CD4-positive, CD25-positive, alpha-beta regulatory T cell (primary cell): ENCODE measurements at places on chromosomes 2 and 18.

DNA sequence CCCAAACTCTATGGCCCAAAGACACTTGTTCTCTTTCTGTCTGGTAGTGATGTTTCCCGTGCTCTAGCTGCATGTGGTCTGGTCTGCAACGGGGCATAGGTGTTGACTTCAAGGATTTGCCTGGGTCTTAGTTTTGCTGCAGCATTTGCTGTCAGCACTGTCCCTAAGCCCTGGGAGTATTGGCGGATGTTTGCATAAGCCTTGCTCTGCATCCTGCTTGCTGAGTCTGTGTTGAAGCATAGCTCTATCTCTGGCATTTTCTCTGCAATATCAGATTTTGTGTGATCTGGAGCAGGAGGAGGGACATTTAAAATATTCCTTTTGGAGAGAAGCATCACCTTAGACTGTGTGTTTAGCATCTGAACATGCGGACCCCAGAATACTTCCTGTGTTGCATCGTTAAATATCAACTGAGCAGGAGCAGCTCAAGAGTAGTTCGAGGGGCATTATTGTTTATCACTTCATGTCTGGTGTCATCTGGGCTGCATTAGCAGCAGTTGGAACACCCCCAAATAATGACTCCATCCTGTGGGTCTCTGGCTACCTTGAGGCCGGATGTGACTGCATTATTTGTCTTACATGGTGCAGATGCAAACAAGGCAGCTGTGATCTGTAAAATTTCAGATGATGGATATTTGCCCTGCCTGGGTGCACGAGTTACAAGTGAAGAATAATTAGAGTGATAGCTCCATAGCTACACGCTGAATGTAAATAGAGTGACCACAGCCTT is 231.7 kb downstream of the TRIB2 start:
- no peak overlapping the region for H3K27ac ChIP-seq
- DNase-seq: no peak
- H3K36me3 ChIP-seq: no peaks in the 10 kb centered on the region
- peaks cover 8% of the 10 kb centered on the region for H3K27me3 ChIP-seq
- H3K4me3 ChIP-seq: no peak overlapping the region

DNA sequence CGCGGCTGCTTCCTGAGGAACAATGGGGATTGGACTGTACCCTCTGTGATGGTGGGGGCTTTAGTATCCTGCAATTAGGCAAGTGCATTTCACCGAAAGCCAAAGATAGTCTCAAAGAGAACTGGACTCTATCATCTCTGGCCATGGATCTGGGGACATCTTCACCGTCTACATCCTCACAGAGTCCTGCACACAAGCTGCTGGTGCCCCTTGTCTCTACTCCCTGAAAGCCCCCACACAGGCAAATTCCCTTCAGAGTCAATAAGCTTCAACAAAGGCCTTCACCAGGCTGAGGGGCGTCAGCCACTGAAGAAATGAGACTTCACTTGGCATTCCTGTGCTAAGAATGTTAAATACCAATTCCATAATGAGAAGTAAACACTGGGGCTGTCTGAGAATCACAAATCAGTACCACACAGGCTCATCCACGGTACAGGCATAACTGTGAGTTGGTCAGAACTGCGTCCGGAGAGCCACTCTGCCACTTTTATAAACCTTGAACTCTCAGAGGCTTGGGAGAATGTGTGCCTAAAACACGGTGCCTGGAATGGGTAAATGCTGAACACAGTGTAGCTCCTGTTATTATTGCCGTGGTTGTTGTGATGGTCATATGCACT is 432.7 kb downstream of the ZNF521 start:
- DNase-seq: no peak
- H3K27me3 ChIP-seq: no peaks in the 10 kb centered on the region
- no peak overlapping the region for H3K4me3 ChIP-seq
- H3K27ac ChIP-seq: no peak overlapping the region
- H3K36me3 ChIP-seq: no peaks in the 10 kb centered on the region
- no peaks in the 10 kb centered on the region for H3K4me1 ChIP-seq

GRCh38 chr2:73892631-73893329 is at the start of gene ACTG2:
Gene ACTG2, plus strand, starts transcription at chr2:73893008. Its CDS starts 8,304 bp downstream, at chr2:73901312.
- H3K27ac ChIP-seq: no peak within 1 kb of the TSS
- H3K27me3 ChIP-seq: no peaks in the 10 kb centered on the region
- H3K4me3 ChIP-seq: no peak within 1 kb of the TSS
- DNase-seq: no peak

DNA sequence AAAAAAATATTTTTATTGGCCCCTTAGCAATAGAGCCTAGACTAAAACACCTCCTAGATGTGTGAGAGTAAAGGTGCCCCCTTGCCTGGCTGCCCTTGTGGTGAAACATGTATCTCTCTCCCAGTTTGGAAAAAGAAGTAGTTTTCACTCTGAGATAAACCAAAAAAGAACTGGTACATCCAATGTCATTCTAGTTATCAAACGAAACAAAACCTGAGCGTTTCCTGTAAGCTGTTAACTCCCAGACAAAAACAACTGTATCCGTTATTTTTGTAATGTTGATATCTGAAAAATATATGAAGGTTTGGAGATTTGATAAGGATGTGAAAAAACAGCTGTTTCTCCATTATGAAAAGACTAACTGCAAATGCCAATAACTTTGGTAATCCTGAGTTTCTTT is 24.3 kb downstream of the HEATR5B start:
- H3K27ac ChIP-seq: no peak overlapping the region
- H3K36me3 ChIP-seq: peaks cover 91% of the 10 kb centered on the region
- H3K4me3 ChIP-seq: no peak overlapping the region
- no peak for DNase-seq
- no peaks in the 10 kb centered on the region for H3K27me3 ChIP-seq

DNA sequence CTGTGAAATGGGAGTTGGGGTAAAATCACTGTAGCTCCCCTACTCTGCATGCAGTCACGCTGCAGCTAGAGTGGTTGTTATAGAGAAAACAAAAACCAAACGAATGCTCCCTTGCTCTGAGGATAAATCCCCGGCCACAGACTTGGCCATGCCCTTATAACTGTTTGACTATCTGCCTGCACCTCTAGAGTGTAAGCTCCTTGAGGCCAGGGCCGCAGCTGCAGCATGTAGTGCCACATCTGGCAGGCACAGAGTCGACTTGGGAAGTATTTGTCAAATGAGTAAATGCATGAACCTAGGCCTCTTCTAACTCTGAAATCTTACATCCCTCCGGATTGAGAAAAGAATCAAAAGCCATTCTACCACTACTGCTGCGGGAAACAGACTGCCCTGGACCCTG is 35.9 kb downstream of the KCNIP3 start:
- H3K27ac ChIP-seq: no peak overlapping the region
- no peak overlapping the region for H3K4me3 ChIP-seq
- no peaks in the 10 kb centered on the region for H3K27me3 ChIP-seq
- no peaks in the 10 kb centered on the region for H3K4me1 ChIP-seq
- no peak for DNase-seq

DNA sequence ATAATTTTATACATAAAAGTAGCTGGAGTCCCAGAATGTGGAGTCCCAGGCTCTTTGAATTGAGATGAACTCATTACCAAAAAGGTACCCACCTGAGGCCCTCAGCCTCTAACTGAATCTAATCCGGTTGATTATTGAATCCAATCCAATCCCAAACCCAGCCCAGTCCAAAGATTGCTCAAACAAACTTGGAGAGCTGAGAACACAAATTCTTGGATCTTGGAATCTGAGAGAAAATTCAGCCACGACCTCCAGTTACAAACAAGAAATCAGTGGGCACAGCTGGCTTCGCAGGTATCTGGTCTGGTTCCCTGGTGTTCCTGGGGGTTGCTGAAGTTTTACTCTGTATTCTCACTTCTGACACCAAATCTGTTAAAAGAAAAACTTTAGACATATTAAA is 28.4 kb upstream of the RHOB start:
- H3K36me3 ChIP-seq: no peaks in the 10 kb centered on the region
- DNase-seq: no peak
- no peak overlapping the region for H3K27ac ChIP-seq
- H3K4me3 ChIP-seq: no peak overlapping the region

GRCh38 chr2:62506421-62506750 is 391 bp upstream of the TMEM17 start:
- H3K4me1 ChIP-seq: peaks cover 9% of the 10 kb centered on the region
- no peak overlapping the region for H3K27ac ChIP-seq
- H3K36me3 ChIP-seq: no peaks in the 10 kb centered on the region
- H3K4me3 ChIP-seq: peak overlapping the region; percentile 42

- no peak for DNase-seq
- no peaks in the 10 kb centered on the region for H3K4me1 ChIP-seq
- no peak overlapping the region for H3K27ac ChIP-seq
- no peaks in the 10 kb centered on the region for H3K27me3 ChIP-seq
Observed at GRCh38 chr2:887639-888038, 63.0 kb upstream of the SNTG2 start.

- DNase-seq: no peak
- H3K27me3 ChIP-seq: no peaks in the 10 kb centered on the region
- H3K4me1 ChIP-seq: no peaks in the 10 kb centered on the region
Observed at GRCh38 chr2:216246766-216247165, 125.5 kb downstream of the MARCHF4 start.

GRCh38 chr18:56775701-56776100 is 124.5 kb downstream of the WDR7 start:
- no peak overlapping the region for H3K27ac ChIP-seq
- no peak for DNase-seq
- no peaks in the 10 kb centered on the region for H3K4me1 ChIP-seq
- no peaks in the 10 kb centered on the region for H3K27me3 ChIP-seq

DNA sequence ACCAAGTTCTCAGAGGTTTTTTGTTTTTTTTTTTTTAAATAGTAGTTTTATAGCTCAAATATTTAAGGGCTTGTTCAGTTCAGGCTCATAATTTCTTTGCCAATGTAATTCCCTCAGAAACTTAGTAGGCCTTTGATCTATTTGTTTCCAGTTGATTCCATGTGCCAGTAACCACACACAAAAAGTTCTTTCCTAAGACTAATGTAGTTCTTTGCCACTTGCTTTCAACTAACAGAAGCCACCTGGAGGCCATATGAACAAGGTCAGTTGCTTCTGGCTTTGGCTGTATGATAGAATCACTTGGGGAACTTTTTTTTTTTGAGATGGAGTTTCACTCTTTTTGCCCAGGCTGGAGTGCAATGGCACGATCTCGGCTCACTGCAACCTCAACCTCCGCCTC is 100.7 kb downstream of the DTNB start:
- DNase-seq: no peak
- no peaks in the 10 kb centered on the region for H3K27me3 ChIP-seq
- no peak overlapping the region for H3K4me3 ChIP-seq

GRCh38 chr18:44927127-44927849 is 246.6 kb downstream of the SETBP1 start:
- no peaks in the 10 kb centered on the region for H3K27me3 ChIP-seq
- H3K36me3 ChIP-seq: no peaks in the 10 kb centered on the region
- H3K27ac ChIP-seq: no peak overlapping the region
- no peaks in the 10 kb centered on the region for H3K4me1 ChIP-seq
- no peak for DNase-seq

GRCh38 chr2:239920693-239921365 is 104.3 kb downstream of the NDUFA10 start:
- H3K4me1 ChIP-seq: no peaks in the 10 kb centered on the region
- no peak for DNase-seq
- no peak overlapping the region for H3K27ac ChIP-seq
- H3K27me3 ChIP-seq: no peaks in the 10 kb centered on the region

DNA sequence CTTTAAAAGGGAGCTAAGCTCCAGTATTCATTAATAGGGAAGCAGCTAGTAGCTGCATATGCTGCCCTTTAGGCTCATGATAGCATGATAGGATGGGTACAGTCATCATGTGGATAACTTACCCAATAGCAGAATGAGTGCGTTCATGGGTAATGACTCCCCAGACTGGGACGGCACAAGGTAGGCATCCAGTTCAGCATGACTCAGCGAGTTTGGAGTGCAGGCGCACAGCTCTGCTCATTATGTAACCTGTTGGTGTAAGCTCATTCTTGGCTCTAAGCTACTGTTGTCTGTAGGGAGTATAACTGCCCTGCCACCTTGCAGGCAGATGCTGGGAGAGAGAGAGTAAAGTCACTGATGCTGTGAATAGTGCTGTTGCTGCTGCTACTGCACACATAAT is 209.2 kb upstream of the SYT4 start:
- no peaks in the 10 kb centered on the region for H3K27me3 ChIP-seq
- DNase-seq: no peak
- no peak overlapping the region for H3K4me3 ChIP-seq
- H3K27ac ChIP-seq: no peak overlapping the region
- no peaks in the 10 kb centered on the region for H3K4me1 ChIP-seq

- no peak for DNase-seq
- H3K36me3 ChIP-seq: no peaks in the 10 kb centered on the region
- H3K4me1 ChIP-seq: no peaks in the 10 kb centered on the region
- H3K27me3 ChIP-seq: peaks cover 2% of the 10 kb centered on the region
- H3K27ac ChIP-seq: no peak overlapping the region
Observed at GRCh38 chr2:232980683-232981082, 32.4 kb downstream of the NGEF start.

- no peaks in the 10 kb centered on the region for H3K4me1 ChIP-seq
- no peak overlapping the region for H3K4me3 ChIP-seq
- no peak for DNase-seq
Observed at GRCh38 chr18:63869374-63869773, 18.1 kb upstream of the SERPINB2 start.

- no peaks in the 10 kb centered on the region for H3K4me1 ChIP-seq
- no peaks in the 10 kb centered on the region for H3K36me3 ChIP-seq
- H3K27me3 ChIP-seq: no peaks in the 10 kb centered on the region
- no peak overlapping the region for H3K27ac ChIP-seq
- DNase-seq: no peak
- H3K4me3 ChIP-seq: no peak overlapping the region
Observed at GRCh38 chr2:211868996-211869533, 669.5 kb downstream of the ERBB4 start.

- H3K36me3 ChIP-seq: no peaks in the 10 kb centered on the region
- no peak overlapping the region for H3K4me3 ChIP-seq
- no peak for DNase-seq
- H3K4me1 ChIP-seq: no peaks in the 10 kb centered on the region
Observed at GRCh38 chr2:58756336-58756735, 515.2 kb upstream of the FANCL start.
